ENCODE measurements at places on chromosomes 4 and X.

- no peak for DNase-seq
Observed at GRCh38 chrX:1074172-1074571, 138.3 kb downstream of the CRLF2 start.

GRCh38 chrX:150544835-150545770, 23.3 kb upstream of the MTM1 start:
- no peak for DNase-seq

DNA sequence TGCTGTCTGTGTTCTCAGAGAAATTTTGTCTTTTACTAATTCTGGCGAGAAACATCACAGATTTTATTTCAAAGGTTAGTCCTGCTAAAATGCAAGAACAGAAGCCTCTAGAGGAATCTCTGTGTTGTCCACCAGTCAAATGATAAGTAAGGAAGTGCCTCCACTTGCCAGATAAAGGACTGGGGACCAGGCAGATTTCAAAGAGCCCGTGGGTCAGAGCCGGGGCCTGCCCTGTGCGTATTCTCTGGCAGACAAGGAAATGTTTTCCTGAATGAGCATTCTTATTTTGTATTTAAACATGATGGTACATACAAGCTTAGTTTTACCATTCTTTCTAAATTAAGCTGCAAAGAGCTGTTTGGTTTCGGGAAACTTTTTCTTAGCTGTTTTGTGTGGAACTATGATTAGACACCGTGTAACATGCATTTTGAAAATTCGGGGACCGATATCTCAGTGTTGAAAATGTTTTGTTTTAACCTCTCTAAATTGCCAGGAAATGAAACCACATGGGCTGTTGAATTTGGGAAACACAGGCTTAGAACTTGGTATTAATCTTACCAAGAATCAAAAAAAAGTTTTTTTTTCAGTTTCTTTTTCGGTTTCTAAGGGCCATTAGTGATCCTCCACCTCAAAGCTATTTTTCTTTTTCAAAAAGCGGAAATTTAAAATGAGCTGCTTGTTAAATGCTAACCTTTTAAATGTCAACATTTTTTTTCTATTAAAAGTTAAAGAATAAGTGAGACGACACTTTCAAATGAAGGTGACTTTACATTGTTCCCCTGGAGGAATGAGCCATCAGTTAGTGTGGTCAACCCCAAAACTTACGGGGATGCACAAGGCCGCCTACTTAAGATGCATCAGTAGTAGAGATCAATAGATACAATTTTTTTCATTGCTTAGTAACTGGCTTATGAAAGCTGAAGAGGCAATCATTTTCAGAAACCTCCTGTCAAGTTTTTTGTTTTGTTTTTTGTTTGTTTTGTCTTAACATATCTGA, 89.6 kb upstream of the MTM1 start:
- peak; percentile 8 for DNase-seq

GRCh38 chr4:71163317-71163716, 169.9 kb downstream of the DCK start:
- DNase-seq: no peak

GRCh38 chr4:164212134-164212533, 541.8 kb upstream of the SMIM31 start:
- no peak for DNase-seq

DNA sequence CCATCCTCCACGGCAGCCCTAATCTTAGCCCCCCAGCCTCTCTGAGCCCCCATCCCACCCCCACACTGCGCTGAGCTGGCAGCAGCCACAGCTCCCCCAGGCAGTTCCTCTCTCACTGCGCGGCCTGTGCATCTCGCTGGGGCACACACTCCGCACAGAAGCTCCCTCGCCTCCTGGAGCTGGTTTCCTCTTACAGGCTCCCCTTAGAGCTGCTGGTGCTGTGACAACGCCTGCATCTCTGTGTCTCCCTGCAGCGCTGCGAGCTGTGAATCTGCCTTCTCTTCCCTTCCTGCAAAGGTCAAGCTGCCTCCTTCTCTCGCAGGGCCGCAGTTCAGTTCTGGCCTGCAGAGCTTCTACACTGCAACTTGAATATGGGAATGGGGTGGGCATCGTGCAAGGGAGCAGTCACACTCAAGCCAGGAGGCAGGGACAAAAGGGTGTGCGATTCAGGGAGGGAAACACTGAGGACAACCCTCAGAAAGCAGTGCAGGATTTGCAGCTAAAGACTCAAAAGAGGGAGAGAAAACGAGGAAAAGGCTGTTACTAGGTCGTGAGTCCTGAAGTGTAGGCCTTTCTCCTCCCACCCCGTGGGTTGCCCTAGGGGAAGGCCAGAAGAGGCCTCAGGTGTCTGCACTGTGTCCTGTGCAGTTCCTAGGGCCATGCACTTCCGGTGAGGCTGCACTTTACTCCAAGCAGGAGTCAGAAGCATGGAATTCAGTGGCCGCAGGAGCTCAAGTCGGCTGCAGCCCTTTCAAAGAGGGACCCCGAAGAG, 87.0 kb downstream of the BCOR start:
- DNase-seq: no peak

GRCh38 chrX:97314345-97314744, 430.6 kb downstream of the RPA4 start:
- no peak for DNase-seq

- DNase-seq: no peak
Observed at GRCh38 chr4:147355847-147356246, 125.0 kb upstream of the EDNRA start.

GRCh38 chr4:20297261-20297660, 45.6 kb downstream of the SLIT2 start:
- no peak for DNase-seq

DNA sequence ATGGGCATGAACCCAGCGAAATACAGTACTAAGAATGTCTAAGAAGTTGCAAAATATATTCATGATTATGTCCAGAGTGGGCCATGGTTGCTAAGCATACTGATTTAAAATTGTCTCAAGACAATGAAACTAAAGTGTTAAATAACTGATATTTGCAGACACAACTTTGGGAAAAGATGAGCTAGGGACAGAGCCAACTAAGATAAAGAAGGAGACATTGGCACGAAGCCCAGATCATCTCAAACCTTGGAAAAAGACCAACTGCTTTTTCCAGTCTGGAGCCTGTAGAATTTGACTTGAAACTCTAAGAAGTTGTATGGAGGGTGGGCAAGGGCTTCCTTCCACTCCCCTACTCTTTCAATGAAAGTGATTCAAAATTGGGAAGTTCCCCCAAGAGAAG, 108.5 kb upstream of the GLRA2 start:
- no peak for DNase-seq

- peak; percentile 5 for DNase-seq
Observed at GRCh38 chr4:153916273-153916755, 127.4 kb upstream of the SFRP2 start.

GRCh38 chr4:5200513-5200912, 149.2 kb downstream of the STK32B start:
- DNase-seq: no peak

- peak; percentile 32 for DNase-seq
Observed at GRCh38 chrX:136588036-136588435, 56.0 kb downstream of the VGLL1 start.

GRCh38 chr4:87805971-87806370, 6.6 kb downstream of the IBSP start:
- DNase-seq: no peak

- no peak for DNase-seq
Observed at GRCh38 chr4:18578307-18578706, 556.8 kb upstream of the LCORL start.

DNA sequence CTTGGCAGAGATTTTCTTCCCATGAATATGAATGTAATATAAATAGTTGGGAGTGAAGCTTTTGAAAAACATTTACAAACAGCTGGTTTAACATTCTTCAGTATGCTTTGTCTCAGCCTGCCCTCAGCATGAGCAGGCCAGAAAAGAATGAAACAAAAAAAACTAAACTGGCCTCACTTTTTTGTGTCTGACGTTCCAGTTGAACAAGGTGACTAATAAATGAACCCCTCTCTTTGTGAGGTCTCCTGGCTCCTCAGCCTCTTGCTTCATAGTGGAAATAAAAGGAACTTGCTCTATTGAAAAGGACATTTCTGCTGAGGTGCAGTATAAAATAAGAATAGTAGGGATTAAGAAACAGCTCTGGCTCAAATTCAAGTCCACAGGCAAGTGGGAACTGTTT, 9.4 kb downstream of the CHST7 start:
- DNase-seq: no peak

DNA sequence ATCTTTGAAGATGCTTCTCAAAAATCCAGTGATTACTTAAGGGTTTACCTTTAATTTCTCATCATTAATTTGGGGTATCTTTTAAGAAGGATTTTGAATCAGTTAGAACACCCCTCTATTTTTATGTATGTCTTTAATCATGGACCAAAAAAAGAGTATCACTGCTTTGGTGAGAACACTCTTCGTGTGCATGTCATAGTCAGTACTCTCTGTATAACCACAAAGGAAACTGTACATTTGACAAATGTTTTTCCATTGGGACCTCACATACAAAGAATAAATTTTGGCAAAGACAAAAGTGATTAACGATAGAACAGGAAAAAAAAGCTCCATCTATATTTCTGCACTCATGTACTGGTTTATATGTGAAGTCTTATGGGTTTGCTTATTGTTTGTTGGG, 31.3 kb downstream of the FAM241A start:
- no peak for DNase-seq

GRCh38 chrX:12469296-12469695, 321.9 kb upstream of the PRPS2 start:
- DNase-seq: no peak

DNA sequence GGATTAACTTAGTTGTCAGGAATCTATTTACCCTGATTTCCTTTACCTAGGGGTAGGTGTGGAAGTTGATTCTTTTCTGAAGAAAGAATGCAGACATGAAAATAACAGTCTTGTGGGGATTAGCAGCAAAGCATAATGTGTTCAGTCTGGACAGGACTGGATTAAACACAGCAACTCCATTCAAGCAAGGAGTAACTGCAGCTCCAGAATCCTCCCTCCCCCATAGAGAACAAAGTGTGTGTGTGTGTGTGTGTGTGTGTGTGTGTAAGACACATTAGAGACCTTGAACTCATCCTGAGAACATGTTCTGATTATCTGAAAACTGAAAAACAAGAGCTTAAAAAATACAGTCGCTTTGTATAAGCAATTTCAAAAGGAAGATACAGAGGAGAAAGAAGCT, 9.3 kb downstream of the C4orf54 start:
- no peak for DNase-seq

- DNase-seq: no peak
Observed at GRCh38 chr4:76708971-76709771, 188.8 kb downstream of the SOWAHB start.

- DNase-seq: peak; percentile 73
Observed at GRCh38 chr4:184815046-184815877, 10.5 kb downstream of the ACSL1 start.

GRCh38 chr4:169103966-169104412, 93.9 kb upstream of the CBR4 start:
- no peak for DNase-seq

DNA sequence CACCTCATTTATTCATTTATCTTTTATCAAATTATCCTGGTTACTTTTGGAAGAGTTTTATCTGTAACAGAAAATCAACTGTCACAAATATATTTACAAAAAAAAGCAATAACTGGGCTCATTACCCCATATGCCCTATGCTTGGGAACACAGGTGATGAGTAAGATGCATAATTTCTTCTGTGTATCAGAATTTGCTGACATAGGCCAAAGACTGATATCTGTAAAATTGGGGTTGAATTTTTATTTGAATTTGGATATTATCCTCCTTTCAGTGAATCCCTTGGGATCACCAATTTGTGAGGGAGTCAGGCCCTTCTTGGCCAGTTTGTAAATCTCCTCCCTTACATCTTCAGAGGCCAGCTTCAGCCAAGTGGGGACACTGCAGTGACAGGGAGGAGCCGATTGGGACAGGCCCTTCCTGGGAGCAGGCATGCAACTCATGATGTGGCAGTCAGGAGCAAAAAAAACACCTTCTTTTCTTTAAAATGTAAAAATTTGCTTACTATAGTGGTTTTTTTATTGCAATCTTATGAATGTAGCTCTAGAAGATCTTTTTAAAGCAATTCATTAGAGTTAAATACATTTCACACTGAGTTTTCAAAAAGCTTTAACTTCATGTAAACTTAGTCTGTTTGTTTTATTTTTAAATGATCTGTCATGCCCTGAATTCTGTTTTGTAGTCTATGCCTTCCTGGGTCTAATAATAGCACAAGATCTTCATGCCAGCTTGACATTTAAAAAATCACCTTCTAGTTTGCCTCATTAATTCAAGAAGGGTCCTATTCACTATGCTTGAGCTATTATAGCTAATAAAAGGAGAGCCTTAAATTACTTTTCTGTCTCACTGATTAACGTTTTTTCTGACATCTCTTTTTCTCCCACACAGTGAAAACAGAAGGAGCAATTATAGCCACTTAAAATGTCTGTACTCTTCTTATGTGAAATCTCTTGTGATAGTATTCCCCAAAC, 136.6 kb upstream of the SPRY1 start:
- DNase-seq: no peak

DNA sequence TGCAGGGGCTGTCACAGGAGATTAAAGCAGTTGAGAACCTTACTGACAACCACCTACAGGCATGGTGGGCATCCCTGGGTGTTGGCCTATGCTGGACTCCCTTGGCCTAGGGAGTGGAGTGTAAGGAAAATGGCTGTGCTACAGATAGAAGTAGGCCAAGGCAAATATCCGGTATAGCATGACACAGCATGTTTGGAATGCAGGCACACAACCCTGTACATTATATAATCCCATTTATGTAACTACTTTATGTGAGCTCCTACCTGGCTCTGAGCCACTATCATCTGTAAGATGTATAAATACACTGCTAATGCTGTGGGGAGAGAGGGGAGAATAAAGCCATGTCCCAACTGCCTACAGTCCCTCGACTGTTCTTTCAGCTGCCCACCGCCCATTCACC, 38.7 kb upstream of the KCTD8 start:
- DNase-seq: no peak

DNA sequence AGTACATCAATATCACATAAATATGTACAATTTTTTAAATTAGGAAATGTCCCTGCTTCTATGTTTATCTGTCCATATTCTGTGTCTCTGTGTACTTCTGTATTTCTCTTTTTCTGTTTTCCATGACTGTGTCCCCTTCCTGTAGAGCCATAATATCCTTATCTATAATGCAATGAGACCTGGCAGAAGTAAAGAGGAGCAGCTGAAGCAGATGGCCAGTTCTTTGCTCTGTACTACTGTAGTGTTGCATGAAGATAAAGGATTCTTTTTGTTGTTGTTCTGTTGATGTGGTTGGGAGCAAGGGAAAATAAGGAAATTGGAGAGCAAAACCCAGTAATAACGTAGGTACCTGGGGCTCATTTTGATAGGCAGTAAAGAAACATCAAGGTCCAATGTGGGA, 301.7 kb downstream of the ADGRL3 start:
- no peak for DNase-seq

All from GM20000 (cell line).